ENCODE measurements at places on chromosomes 16 and 17.

DNA sequence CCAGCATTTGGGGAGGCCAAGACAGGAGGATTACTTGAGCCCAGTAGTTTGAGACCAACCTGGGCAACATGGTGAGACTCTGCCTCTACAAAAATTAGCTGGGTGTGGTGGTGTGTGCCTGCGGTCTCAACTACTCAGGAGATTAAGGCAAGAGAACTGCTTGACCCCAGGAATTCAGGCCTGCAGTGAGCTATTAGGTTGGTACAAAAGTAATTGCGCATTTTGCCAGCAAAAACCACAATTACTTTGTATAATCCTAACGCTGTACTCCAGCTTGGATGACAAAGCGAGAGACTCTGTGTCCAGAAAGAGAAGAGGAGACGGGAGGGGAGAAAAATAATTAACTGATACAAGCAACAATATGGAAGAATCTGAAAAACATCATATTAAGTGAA, 32.7 kb downstream of the YWHAE start:
- DNase-seq: no peak

DNA sequence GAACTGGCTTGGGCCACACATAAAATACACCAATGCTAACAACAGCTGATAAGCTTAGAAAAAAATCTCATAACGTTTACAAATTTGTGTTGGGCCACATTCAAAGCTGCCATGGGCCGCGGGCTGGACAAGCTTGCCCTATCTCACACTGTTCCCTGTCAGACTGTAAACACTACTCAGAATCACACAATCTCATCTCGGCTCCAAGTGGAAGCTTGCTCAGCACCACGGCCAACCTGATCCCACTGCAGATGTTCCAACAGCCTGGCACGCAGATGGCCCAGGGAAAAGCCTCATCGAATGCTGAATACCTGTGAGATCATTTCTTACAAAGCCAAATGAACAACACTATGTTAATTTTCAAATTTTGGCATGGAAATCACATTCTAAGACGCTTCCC, 125.8 kb downstream of the ANKRD11 start:
- no peak for DNase-seq

- DNase-seq: no peak
Measured at GRCh38 chr17:13619462-13619861, 17.7 kb upstream of the HS3ST3A1 start.

GRCh38 chr16:53782148-53782547, 78.2 kb downstream of the FTO start:
- DNase-seq: no peak

DNA sequence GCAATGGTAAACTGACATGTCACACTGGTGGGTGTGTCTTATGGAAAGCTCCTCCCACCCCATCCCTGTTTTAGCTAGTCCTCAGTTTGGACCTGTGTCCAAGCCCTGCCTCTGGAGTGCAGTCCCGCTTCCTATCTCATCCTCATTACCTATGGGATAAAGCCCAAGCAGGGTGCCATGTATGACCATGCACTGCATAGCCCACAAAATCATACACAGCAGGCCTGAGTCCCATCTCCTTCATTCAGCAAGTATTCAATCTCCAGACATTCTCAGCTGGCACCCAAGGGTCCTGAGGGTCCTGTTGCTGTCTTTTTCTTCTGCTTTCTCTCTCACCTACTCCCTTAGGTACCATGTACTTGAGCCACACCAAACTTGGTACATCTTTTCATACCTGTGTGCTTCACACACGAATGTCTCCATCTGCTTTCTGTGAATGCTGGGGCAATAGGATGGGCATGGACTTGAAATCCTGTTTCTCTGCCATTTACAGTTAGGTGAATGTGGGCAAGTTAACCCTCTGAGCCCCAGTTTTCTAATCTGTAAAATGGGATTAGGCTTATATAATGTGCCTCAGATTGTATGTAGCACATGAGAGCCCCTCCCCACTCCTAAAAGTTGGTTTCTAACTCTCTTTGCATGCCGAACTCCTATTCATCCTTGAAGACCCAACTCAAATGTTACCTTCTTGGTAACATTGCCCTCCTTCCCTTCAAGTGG, 28.5 kb downstream of the TNS4 start:
- DNase-seq: no peak

- peak; percentile 47 for DNase-seq
Measured at GRCh38 chr17:77235370-77235941, 94.7 kb downstream of the SEC14L1 start.

GRCh38 chr17:42672038-42672437, 4.8 kb downstream of the PLEKHH3 start:
- DNase-seq: no peak

DNA sequence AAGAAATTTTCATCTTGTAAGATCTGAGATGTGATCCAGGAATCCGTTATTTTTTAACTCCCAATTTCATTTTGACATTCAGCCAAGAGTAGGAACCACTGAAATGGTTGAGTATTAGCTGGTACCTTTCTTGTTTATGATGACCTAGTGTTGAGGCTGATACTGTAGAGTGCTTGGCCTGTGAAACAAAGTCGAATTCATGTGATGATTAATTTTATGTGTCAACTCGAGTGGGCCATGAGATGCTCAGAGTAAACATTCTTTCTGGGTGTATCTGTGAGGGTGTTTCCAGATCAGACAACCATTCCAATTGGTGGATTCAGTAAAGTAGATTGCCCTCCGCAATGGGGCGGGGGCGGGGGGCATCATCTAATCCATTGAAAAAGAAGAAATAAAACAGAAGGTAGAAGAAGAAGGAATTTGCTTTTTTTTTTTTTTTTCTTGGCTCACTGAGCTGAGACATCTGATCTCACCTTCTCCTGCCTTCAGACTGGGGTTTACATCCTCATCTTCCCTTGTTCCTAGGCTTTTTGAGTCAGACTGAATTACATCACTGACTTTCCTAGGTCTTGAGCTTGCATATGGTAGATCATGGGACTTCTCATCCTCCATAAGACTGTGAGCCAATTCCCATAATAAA, 264.6 kb upstream of the KCNJ16 start:
- no peak for DNase-seq

All from stimulated activated CD8-positive, alpha-beta memory T cell treated with anti-CD3 and anti-CD28 coated beads, Interleukin-4, amount 100 ng/mL, for 48 hours (primary cell).